Left lobe of liver (tissue), 2 donors: ENCODE measurements at places on chromosomes 13 and 19. TPM values are rescaled to one million over a fixed set of nuclear protein-coding genes. Genes with fewer than 3 reads are reported as not detected.

CARS2 gene
- 33.9 TPM for total RNA-seq

EEF1AKMT1 gene
- 7.7 TPM for total RNA-seq

PODNL1 gene
- not detected for total RNA-seq

TMEM272 gene
- total RNA-seq: 0.48 TPM

RAB3A gene
- 2.1 TPM for total RNA-seq

KIR2DL3 gene
- total RNA-seq: not detected

SDHAF1 gene
- total RNA-seq: 13.9 TPM

NDUFA11 gene
- total RNA-seq: 164 TPM

RNF225 gene
- total RNA-seq: not detected

ARHGEF18 gene
- 16.4 TPM for total RNA-seq

CACNA1A gene
- 0.30 TPM for total RNA-seq

PROZ gene
- 50.2 TPM for total RNA-seq

ZNF808 gene
- total RNA-seq: 6.2 TPM

FCER2 gene
- 0.45 TPM for total RNA-seq

ELL gene
- total RNA-seq: 11.2 TPM

FREM2 gene
- 2.0 TPM for total RNA-seq

ZNF865 gene
- 8.1 TPM for total RNA-seq

LRG1 gene
- 328 TPM for total RNA-seq

CFAP97D2 gene
- not detected for total RNA-seq

ZNF285 gene
- 0.70 TPM for total RNA-seq

TNNI3 gene
- not detected for total RNA-seq

LILRA5 gene
- 1.4 TPM for total RNA-seq

TUBB4A gene
- total RNA-seq: 0.70 TPM

ZNF442 gene
- total RNA-seq: 2.6 TPM

CEACAM8 gene
- 0.33 TPM for total RNA-seq

ZNF264 gene
- total RNA-seq: 16.3 TPM

APC2 gene
- total RNA-seq: 0.13 TPM

RNF17 gene
- total RNA-seq: 0.33 TPM

PSG11 gene
- not detected for total RNA-seq

CYP2A7 gene
- total RNA-seq: 485 TPM

ZNF729 gene
- total RNA-seq: not detected

ZNF726 gene
- 0.63 TPM for total RNA-seq

CABP5 gene
- total RNA-seq: not detected

WDR88 gene
- not detected for total RNA-seq

GNG7 gene
- 4.0 TPM for total RNA-seq

IGSF23 gene
- 7.0 TPM for total RNA-seq

ELANE gene
- total RNA-seq: 0.58 TPM

GPR12 gene
- total RNA-seq: not detected

GSX1 gene
- not detected for total RNA-seq

CCDC70 gene
- not detected for total RNA-seq

URAD gene
- total RNA-seq: not detected

TEX101 gene
- not detected for total RNA-seq

VSTM1 gene
- total RNA-seq: not detected

ICAM3 gene
- total RNA-seq: 38.6 TPM

DNASE2 gene
- 22.3 TPM for total RNA-seq

C1QTNF9B gene
- not detected for total RNA-seq

C19orf67 gene
- not detected for total RNA-seq

HSD17B14 gene
- 15.7 TPM for total RNA-seq

APOC4 gene
- total RNA-seq: 297 TPM

GFY gene
- total RNA-seq: not detected

PALM gene
- total RNA-seq: 6.6 TPM

CLEC17A gene
- not detected for total RNA-seq

OR10H1 gene
- not detected for total RNA-seq

ENOX1 gene
- total RNA-seq: 0.18 TPM

ZNF320 gene
- total RNA-seq: 1.2 TPM

KCTD15 gene
- 17.0 TPM for total RNA-seq

ANKLE1 gene
- 0.48 TPM for total RNA-seq

ADPRHL1 gene
- 1.2 TPM for total RNA-seq

CADM4 gene
- 5.1 TPM for total RNA-seq
